ENCODE measurements at places on chromosomes 5 and 9.

GRCh38 chr5:68239487-68239886 is 23.9 kb downstream of the PIK3R1 start:
- DNase-seq = no peak

DNA sequence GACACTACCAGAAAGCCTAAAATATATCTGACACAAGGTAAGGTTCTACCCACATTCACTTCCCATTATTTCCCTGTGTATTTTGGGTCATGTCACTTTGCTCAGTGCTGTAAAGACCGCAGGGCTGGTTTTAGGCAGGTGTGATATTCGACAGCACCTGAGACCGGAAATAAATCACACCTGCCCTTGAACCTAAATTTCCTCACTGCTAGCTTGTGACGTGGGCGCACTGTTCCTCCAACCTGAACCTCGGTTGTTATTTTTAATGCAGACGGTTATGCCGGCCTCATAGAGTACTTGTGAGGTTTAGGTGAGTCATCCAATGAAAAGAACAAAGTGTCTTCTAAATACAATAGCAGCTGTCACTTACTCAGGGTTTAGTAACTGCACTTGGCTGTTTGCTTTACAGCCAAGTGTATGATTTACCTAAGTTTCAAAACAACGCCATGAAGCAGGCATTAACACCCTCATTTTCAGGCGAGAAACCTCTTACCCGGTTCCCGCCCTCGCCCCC is 20.7 kb upstream of the ZNF782 start:
- no peak for DNase-seq

- DNase-seq = no peak
These were observed 182.4 kb downstream of the RGS3 start for GRCh38 chr9:113645978-113646253.

GRCh38 chr9:109001275-109001676 is 12.0 kb downstream of the CTNNAL1 start:
- no peak for DNase-seq

- no peak for DNase-seq
These were observed 39.1 kb downstream of the ANGPTL2 start for GRCh38 chr9:127083138-127083980.

DNA sequence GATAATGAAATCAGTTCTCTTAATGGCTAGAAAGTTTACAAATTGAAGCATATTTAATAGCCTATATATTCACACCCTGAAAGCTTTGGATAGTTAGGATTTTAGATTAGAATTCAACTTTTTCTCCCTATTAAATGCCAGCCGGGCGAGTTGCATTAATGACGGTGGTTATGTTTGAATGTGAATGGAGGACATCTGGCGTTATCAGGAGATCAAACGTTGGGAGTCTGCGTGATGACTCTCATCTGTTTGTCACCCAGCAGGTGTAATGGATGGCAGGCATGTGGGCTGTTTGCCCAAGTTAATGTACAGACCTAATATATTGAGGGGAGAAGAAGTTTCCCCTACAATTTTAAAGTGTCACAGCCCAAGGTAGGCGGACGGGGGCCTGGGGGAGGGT is 1227.7 kb upstream of the WWC1 start:
- no peak for DNase-seq

DNA sequence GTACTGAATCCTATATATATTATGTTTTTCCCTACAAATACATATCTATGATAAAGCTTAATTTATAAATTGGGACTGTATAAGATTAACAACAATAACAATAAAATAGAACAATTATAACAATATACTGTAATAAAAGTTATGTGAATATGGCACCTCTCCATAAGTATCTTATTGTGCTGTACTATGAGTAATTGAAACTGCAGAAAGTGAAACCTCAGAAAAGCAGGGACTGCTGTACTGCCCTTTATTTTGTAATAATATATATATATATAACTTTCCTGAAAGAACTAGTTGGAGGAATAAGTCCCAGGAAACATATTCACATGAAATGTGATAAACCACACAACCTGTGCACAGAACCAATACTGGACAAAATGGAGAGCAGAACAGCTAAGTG is 77.3 kb downstream of the PAM start:
- DNase-seq = no peak

DNA sequence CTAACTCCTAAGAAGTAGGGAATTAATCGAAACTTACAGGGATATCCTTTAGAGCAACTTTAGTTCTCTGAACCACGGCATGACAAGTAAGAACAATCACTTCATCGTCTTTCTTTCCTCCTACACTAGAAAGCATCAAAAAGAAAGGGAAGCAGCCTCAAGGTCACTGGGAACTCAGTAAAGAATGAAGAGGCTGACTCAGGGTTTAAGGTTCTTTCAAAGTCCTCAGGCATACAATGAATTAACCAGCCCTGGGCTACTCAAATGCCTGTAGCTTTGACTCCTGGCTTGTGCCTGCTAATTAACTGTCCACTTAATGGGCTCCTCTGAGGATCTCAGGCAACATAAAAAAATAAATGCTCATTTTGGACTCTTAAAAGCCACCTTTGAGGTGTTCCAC is 102.0 kb downstream of the TRIM32 start:
- no peak for DNase-seq
